Left lobe of liver (tissue), 2 donors: ENCODE measurements at places on chromosomes 3 and 15. TPM values are rescaled to one million over a fixed set of nuclear protein-coding genes. Genes with fewer than 3 reads are reported as not detected.

Gene SLC26A6
- 8.4 TPM for total RNA-seq

Gene FMN1
- 1.2 TPM for total RNA-seq

Gene C3orf85
- 11.4 TPM for total RNA-seq

Gene RBMS3
- total RNA-seq = 9.6 TPM

Gene ZNF774
- total RNA-seq = 1.4 TPM

Gene NANOGP8
- total RNA-seq = 0.45 TPM

Gene MNS1
- 0.20 TPM for total RNA-seq

Gene ATP13A3
- total RNA-seq = 141 TPM

Gene ST8SIA2
- not detected for total RNA-seq

Gene CCDC39
- total RNA-seq = not detected

Gene AP4E1
- 4.4 TPM for total RNA-seq

Gene TTLL13
- total RNA-seq = 0.15 TPM

Gene DOCK3
- not detected for total RNA-seq

Gene C3orf49
- not detected for total RNA-seq

Gene GOLGA8T
- total RNA-seq = 0.30 TPM
